Dorsolateral prefrontal cortex (tissue), 122 donors: ENCODE measurements at places on chromosomes 7 and 10.

GRCh38 chr10:33680036-33680435 lies 345.6 kb upstream of the NRP1 start:
- DNase-seq = no peak

GRCh38 chr7:140605337-140605736 lies 35.3 kb downstream of the DENND2A start:
- DNase-seq = no peak

GRCh38 chr10:69290993-69291392 lies 12.7 kb downstream of the HK1 start:
- no peak for DNase-seq

DNA sequence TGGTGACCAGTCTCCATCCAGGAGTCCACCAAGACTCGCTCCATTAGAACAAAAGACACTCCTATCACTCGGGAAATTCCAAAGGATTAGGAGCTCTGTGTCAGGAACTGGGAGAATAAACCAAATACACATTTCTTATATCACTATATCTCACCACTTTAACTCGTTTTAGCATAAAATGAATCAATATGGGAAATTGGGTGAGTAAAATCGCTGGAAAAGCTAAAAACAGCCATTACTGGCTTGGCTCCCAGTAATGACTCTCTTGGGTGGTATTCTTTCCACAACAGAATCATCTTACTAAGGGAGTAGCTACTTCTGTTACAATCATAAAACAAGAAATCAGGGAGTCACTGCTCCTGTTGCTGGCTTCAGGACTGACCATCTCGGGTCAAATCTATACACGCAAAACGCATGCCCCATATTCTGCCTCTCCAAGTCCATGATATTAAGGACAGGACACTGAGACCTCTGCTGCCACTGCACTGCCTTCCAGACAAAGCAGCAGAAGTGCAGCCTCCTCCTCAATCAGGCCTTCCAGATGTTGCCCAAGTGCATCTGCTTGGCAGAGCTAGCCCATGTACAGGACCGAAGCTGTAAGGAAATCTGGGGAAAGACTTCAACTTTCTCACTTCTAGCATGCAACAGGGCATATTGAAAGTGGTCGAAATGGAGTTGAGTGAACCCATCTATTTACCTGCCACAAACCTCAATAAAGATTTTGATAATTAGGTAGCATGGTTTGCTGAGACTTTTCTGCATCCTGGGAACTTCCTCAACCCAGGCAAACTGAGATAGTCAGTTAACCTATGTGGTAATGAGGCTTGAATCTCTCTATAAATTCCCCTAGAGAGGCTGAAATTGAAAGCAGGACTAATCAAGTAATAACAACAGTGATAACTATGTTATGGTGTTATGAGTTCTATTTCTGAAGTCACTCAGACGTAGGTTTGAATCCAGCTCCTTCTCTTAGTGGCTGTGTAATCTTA lies 14.4 kb upstream of the PANK1 start:
- DNase-seq = no peak

DNA sequence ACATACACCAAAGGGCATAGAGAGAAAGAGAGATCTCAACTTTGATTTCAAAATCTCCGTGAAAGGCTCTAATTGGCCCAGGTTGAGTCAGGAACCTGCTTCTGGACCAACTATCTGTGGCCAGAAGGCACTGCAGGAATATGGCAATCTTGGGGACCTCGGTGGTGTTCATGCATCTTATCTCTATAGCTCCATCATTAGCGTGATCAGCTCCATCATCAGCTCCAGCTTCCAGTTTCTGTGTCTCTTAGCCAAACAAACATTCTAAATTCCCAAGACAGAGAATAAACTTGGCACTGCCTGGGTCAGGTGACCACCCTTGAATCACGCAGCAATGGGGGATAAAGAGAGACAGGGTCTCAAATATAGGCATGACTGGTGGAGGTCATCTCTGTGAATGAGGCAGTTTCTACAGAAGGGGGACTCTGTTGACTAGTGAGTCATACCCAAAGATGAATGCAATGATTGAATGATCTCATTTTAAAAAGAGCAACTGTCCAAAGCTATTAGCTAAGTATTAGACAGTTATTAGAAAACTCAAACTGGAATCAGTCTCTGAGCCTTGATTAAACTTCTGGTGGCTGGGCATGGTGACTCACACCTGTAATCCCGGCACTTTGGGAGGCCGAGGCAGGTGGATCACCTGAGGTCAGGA lies 5.4 kb upstream of the NRF1 start:
- DNase-seq = no peak

DNA sequence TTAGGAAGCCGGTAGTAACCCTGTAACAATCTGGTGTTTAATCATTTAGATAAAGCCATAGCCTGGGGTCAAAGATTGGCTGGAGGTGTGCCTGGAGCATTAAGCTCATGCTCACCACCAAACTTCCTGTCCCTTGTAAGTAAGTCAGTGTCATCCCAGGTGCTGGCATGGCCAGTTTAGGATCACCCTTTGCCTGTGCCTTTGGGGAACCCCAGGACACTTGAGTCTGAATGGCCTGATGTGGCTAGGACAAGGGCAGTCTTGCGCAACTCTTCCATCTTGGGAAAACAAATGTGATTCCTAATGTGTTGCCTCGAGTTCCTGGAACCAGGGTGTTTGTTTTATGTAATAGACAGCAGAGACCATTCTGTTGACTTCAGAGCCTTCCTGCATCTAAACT lies 154.8 kb downstream of the GRK5 start:
- no peak for DNase-seq

GRCh38 chr10:50866317-50866716 lies 19.1 kb downstream of the A1CF start:
- DNase-seq = no peak

GRCh38 chr7:5532536-5533335 lies 109.1 kb upstream of the TNRC18 start:
- DNase-seq = no peak

DNA sequence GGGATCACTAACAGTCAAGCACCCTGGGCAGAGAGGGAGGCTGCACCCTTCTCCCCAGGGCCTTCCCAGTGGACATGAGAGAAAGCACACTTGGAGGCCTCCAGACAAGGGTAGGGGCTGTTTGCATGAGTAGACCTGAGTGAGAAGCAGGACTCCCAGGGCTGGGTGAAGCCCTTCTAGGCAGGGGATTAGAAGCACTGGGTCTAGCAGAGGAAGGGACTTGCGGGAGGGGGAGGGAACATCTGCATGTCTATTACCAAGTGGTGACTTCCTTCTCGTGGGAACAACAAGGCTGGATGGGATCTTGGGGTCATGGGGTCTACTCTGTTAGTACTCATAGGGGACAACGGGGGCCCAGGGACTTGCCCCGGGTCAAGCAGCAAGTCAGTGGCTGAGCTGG lies 67.8 kb downstream of the EMX2 start:
- DNase-seq = no peak

DNA sequence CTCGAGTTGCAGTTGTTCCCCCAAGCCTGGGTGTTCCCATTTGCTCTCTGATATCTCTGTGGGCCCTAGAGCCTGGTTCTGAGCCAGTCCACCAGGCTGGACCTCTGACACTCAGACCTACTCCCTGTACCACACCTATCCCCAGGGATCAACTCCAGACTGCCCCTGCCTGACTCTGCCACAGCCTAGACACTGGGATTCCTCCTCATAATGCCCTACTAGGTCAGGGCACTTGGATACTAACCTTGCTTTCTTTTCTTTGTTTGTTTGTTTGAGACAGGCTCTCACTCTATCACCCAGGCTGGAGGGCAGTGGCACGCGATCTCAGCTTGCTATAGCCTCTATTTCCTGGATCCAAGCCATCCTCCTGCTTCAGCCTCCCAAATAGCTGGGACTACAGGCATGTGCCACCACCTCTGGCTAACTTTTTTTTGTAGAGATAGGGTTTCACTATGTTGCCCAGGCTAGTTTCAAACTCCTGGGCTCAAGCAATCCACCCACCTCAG lies 30.8 kb upstream of the PDCD4 start:
- DNase-seq = no peak

- DNase-seq = no peak
Observed at GRCh38 chr10:43790147-43790546, 141.5 kb upstream of the ZNF32 start.

DNA sequence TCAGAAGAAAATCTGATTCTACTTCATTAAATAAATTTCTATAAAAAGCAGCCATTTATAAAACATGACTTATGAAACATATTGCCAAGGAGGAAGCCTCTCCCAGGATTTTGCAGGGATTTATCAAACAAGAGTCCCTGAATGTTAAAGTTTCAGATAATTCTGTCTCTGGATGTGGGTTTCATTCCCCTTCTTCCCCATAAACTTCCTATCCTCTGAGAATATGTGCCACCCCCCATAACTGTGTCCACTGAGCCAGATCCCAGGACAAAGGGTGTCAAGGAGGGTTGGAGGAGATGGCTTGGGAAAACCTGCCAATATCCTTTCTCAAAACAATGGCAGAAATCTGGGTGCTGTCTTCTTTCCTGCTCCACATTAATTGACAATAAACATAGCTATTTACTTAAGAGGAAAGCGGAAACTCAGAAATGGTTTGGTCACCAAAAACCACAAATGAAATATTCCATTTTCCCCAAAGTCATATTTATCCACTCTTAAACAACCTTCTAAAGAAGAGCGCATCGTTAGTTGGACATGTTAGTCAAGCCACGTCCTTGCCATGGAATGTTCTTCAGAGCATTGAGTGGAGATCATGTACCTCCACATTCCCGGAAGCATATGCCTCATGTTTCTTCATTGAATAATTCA lies 54.3 kb upstream of the AKR1E2 start:
- DNase-seq = no peak

- peak; percentile 75 for DNase-seq
Observed at GRCh38 chr10:71312811-71313789, 6.0 kb upstream of the SLC29A3 start.

GRCh38 chr7:74181821-74182220 lies 7.7 kb downstream of the EIF4H start:
- no peak for DNase-seq

DNA sequence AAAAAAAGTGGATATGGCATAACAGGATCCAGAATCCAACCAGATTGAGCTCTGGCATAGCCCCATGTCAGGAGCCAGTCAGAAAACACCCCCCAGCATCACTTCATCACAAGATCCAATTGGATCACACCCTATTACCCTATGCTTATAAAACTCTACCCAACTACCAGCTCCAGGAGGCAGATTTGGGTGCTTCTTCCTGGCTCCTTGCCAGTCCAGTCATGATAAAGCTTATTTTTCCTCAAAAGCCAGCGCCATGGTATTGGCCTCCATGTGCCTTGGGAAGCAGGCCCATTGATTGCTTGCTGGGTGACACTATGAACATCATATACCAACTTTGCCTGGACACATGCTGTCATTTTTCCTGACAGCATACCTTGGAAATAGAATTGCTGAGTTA lies 281.4 kb upstream of the MKLN1 start:
- no peak for DNase-seq

DNA sequence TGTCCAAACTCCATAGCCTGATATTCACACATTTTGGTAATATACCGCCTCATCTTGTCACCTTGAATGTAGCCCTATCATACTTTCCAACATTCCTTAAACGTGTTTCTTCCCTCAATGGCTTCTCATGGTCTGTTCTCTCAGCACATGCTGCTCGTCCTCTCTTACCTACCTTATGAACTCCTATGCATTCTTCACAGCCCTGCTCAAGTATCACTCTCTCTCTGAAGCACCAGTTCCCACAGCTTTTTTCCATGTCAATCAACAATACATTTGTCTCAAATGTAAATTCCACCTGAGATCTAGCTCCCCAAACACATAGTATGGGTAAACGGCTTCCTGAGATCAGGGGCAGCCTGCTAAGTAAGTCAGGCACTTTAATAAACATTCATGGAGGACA lies 85.2 kb upstream of the ZMIZ1 start:
- no peak for DNase-seq

DNA sequence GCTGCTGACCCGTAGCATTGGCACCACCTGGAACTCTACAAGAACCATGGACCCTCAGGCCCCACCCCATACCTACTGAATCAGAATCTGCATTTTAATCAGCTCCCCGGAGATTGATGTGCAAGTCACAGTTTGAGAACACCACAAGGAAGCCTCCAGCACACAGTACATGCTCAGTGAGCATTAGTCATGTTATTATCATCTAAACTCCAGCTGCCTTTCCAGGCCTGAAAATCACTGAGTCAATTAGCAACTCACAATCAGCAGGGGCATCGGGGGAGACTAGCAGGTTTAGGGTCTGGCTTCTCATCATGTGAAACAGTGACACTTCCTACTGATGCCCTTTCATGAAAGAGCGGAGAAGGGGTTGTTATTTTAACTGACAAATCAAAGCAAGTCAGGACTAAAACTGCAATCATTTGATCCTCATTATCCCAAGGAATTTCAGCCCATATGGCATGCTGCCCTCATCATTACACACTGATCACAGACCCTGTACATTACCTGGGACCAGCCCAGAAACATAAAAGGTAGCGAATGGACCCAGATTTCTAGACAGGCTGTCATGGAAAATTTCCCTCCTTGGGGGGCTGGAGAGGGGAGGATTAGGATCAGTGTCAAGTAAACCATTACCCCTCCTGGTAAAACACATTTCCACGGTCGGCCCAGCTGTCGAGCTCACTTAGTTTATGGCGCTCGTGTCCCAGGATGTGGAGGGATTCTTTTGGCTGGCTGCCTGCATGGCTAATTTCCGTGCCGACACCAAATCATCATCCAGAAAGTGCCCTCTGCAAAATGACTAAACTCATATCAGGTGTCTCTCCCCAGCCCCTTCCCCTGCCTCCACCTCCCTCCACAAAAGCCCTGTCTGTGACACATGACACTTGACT lies 122.8 kb downstream of the PRLHR start:
- DNase-seq = no peak

- no peak for DNase-seq
Observed at GRCh38 chr10:113061054-113061430, 111.0 kb downstream of the TCF7L2 start.

DNA sequence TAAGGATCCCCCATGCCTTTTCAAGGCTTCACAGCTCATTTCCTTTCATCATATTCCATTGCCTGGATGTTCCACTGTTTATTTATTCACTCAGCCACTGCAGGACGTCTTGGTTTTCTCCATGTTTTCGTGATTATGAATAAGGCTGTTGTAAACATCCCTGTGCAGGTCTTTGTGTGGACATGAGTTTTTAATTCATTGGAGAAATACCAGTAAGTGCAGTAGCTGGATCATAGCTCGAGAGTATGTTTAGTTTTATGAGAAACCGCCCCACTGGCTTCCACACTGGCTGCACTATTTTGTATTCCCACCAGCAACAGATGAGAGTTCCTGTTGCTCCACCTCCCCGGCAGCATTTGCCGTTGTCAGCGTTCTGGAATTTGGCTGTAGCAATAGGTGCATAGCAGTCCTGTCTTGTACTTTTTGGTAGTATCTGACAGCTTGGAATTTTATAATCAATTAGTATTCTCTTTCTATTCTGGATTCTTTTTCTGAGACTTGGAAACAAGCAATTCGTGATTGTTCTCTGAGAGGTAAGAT lies 269.9 kb upstream of the PITRM1 start:
- no peak for DNase-seq

DNA sequence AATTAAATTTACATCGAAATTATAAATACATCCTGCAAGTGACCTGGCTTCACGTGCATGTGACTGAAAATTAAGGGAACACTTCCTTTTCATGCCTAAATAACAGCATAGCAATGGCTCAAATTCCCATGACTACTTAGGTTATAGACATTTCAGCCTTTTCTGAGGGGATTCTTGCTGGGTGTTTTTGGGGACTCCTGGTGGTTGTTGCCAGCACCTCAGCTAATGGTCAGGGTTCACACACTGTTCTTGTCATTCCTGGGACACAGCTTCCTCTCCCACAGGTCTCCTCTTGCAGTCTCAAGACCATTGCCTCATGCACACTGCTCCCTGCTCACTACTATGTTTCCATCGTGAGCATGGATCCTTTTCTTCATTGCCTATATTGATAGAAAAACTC lies 148.9 kb upstream of the GLI3 start:
- no peak for DNase-seq

GRCh38 chr10:21520509-21520908 lies 5.0 kb downstream of the SKIDA1 start:
- DNase-seq = no peak
